ENCODE measurements at places on chromosomes 3 and 15.

DNA sequence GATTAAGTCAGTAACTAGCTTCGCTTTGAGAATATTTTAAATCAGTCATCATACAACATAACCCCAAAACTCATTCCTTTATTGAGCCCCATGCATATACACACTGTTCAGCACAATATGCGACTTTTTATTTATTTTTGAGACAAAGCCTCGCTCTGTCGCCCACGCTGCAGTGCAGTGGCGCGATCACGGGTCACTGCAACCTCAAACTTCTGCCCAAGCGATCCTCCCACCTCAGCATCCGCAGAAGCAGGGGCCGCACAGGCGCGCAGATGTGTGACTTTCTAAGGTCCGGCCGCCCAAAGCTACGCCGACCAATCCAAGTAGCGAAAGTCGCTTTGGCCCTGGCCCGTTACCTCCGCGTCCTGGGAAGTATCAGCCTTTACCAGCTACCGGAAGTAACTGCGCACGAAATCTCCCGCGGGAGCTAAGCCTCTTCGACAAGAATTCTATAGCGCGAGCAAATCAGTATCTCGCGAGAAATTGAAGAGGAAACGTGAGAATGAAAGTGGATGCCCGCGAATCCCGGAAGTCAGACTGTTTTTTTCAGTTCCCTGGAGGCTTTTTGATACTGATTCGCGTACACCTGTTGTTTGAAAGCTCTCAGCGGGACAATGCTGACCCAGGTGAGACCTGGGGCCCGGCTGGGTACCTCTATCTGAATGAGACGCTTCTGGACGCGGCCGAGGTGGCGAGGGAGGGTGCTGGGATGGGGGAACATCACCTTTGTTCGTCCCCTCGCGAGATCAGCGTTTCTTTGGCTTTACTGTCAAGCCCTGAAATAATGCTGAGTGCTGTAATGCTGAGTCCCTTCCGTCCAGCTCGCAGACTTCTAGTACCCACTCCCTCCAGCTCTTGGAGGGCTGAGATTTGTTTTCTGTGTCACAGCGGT, at the start of the genes DHFR2 and NSUN3:
Gene DHFR2, minus strand, starts transcription at position 404 of the 892 bp plus-strand sequence. CDS start 1,405 bp downstream, outside the sequence.
Gene NSUN3, plus strand, starts transcription at position 549 of the 892 bp plus-strand sequence. Its CDS starts 66 bp downstream, at position 615.
- peak; percentile 66 for DNase-seq

- DNase-seq, result no peak
Observed at GRCh38 chr3:32990116-32990515, 38.7 kb downstream of the CCR4 start.

DNA sequence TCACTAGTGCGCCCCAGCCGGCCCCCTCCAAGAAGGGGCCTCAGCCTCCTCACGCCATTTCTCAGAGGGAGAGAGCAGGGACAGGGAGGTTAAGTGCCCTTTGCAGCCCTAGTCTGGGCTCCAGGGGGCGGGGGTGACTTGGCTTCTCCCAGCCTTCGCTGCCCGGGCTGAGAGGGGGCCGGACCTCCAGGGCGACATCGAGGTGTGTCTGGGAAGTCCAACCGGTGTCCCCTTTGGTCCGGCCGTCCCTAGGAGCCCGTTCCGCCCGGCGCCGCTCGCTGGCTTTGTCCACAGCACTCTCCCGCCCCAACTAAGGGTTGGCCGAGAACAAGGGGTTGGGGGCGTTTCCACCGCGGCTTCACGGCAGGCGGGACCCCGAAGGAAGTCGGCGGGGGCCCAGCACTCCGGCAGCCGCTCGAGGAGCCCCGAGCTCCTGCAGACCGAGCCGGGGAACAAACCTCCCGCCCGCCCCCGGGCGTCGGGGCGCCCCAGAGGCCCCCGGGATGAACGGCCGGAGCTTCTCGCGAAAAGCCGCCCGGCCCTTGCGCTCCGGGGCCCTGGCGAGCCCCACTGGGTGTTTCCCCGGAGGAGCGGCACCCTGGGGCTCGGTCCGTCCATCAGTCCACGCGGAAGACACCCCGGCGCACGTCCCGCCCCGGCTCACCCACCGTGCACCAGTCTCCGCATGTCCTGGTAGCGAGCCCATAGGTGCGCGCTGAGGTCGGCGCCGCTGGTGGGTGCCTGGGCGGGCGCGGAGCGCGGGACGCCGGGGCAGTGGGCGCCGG, 627 bp downstream of the NT5DC2 start:
- DNase-seq, result no peak

GRCh38 chr3:32137870-32138269, 31.4 kb downstream of the GPD1L start:
- DNase-seq, result no peak

DNA sequence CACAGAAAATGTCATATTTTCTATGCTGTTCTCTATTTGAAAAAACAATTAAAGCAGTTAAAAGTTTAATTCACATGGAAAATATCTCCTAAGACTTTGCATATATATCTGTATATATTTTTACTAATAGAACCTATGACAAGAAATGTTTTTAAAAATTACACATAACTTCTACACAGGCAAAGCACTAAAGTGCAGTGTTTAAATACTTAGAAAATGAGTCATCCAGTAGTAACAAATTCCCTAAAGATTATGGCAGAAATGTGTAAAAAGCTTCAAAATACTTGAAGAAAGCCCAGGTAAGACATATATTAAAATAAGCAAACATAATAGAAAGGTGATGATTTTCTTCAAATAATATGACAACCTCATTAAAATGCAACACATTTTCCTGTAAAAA, 236.6 kb downstream of the TBC1D5 start:
- DNase-seq, result no peak

GRCh38 chr15:59237119-59237855, 30.6 kb downstream of the LDHAL6B start:
- no peak for DNase-seq

GRCh38 chr3:193842029-193842798, 249.2 kb downstream of the OPA1 start:
- DNase-seq, result no peak

DNA sequence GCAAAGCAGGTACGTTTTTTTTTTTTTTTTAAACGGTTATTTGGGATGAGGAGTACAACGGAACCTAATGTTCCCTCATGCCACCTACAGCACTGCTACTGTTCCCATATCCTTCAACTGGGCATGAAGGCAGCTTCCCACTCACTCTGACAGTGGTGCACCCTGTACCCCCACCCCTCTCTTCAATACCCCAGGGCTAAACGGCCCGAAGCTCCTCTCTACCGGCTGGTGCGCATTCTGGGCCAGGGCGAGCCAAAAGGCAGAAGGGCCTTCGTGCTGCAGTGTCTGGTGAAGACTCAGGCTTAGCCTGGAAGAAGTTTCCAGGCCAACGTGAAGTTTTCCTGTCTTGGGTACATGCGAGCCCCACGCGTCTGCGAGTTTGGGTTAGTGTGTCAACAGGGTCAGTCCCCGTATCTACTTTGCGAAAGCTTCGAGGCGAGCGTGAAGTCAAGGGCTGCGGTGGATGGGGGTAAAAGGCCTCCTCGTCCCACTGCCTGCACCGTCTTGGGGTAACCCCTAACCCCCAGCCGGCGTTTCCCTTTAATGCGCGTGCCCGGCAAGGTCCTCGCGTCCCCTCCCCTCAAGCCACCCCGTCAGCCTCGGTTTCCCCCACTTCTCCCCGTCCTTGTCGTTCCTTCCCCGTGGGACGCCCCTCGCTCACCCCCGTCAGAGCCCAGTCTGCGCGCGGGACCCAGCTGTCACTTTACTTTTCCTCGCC, 765 bp upstream of the UBE2E2 start:
- no peak for DNase-seq

- DNase-seq, result no peak
Observed at GRCh38 chr15:41231422-41232226, 556 bp downstream of the CHP1 start.

- no peak for DNase-seq
Observed at GRCh38 chr3:96483781-96484180, 330.6 kb upstream of the EPHA6 start.

DNA sequence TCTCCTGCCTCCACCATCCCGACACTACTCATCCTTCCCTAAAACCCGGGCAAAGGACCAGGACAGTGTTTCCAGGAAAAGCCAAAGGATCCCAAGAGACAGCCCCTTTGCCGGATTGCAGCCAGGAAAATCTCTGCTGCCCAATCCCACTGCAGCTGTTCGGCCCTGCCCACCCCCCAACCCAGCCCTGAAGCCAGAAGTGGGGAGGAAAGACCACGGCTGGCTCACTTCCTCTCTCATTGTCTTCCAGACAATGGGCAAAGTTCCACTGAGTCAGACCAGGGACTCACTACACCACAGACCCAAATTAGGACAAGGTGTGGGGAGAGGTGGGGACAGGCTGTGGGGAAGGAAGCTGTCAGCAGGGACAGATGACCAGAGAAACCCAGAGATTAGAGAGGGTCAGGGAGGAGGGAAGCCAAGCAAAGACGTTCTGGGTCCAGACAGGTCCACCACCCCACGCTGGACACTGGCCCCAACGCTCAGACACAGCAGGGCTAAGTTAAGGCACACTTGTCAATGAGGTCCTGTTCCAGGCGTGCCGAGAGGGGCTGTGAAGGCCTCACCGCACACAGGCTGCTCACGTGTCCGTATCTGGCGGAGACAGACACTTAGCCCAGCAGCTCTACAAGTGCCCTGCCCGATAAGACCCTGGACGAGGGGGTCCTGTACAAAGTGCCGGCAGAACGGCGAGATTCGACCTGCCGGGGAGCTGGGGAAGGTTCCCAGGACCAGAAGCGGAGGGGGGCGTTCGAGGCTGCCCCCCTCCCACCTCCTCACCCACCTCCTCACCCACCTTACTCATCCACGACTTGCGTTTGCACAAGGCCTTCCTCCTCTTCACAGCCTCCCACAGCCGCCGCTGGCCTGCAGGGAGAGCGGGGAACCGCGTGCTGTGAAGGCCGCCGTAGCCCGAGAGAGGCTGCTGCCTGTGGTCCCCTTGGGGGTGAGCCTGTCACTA, 21.9 kb downstream of the TNK2 start:
- no peak for DNase-seq

DNA sequence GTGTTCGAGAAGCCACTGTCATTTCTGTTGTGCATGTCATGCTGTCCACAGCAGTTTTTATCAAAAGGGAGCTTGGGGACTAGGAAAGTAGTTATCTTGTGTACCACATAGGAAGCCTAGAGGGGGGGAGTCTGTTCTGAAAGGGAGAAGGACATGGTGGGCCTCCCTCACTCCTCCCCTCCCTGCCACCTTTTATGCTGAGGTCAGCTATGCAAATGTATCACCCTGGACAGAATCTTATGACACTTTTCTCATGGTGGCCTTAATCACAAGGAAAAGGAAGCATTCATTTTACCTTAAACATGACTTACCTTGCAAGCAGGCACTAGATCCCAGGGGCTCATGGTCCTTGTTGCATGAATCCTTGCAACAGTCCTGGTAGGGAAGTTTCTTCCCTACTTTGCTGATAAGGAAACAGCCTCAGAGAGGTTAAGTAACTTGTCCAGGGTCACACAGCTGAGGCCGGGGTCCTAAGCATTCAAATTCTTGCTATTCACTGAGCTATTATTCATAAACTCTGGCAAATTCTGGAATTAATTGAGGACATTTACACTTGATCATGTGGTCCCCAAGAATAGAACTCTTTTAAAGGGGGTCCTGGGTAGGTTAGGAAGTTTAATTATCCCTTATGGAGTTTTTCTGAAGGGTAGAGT, 81.1 kb upstream of the SLC6A1 start:
- no peak for DNase-seq

DNA sequence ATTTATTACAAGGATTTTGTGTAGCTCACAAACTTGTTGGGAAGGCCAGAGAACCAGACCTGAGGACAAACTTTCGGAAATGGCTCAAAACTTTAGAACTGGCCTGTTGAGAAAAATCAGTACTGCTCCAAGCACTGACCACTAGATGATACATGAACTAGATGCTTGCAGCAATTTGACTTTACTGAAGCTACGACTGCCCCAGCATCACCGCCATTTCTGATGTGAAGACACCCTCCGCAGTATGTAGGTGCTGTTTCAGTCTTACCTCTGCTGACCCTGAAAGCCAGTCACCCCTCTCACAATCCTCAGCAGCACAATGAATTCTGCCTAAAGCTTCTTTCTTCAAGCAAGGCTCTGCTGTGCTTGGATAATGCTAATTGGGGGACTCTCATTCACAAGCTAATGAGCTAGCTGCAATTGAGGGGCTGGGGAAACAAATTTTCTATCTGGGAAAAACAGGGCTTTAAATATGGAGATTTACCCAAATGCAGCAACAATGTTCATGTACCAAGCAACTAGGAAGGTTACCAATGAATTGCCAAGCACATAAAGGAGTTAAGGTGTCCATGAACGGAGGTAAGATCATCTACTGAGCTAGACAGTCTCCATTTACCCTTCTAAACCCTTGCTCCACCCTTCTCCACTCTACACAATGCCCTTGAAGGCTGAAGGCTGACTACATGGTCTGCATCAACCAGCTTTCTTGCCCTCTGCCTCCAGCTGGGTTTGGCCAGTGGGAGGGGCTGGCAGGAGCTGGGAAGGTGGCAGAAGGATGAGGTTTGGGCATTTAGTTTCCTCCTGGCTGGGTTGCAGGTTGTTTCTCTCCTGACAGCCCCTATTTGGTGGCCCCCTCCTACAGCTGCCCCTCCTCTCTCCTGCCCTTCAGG, 53.2 kb upstream of the FSTL1 start:
- DNase-seq, result no peak

DNA sequence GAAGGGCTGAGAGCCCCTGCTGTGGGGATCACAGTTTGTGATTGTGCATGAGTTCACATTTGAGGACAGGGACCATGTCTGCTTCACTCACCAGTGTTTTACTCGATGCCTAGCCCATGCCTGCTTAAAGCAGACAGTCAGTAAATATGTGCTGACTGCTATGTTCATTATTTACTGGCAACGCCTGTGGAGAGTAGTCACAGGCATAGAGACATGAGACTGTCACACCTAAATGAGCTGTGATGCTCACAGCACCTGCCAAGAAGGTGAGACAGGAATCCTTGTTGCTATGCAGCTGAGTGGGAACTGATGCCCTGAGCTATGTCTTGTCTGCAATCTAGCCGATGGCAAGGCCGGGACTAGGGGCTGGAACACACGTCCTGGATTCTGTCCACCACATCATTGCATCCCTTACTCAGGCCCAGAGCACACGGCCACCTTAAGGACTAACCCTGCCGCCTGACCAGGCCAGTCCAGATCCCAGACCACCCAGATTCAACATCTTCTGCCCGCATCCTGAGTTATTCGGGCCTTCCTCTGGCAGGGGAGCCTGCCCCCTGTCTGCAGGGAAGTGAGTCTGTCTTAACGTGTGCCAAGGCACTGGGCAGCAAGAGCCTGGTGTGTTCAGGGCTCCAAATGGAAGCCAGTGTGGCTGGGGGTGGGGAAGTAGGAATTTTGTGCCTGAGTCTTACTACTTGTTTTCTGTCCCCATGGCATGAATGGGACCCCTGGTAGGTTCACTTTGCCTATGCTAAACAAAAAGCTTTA, 44.8 kb downstream of the FGD5 start:
- no peak for DNase-seq

- DNase-seq, result no peak
Observed at GRCh38 chr3:50609071-50609762, 2.4 kb downstream of the CISH start.

DNA sequence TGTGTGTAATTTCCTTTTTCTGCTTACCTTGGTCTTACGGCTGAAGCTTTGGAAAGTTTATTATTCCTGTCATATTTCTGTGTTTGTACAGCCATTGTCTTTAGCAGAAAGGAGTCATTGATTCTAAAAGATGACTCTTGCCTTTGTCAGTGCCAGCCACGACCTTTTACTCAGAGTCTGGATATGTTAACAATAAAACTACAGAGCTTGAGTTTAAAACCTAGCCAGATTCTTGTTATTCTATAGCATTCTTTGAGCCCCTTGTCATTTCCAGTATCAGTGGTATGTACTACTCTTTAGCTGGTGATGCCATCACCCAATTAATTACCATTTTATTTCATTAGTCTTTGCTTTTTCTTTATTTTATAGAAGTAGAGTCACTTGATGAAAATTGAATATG, 142.4 kb downstream of the TCF12 start:
- DNase-seq, result no peak

All from stimulated activated CD8-positive, alpha-beta memory T cell treated with anti-CD3 and anti-CD28 coated beads, Interleukin-4, amount 100 ng/mL, for 4 hours (primary cell).